ENCODE measurements at places on chromosomes 6 and 20.

GRCh38 chr6:108610957-108611586 is 50.4 kb downstream of the FOXO3 start:
- H3K36me3 ChIP-seq = no peaks in the 10 kb centered on the region
- H3K27me3 ChIP-seq = no peaks in the 10 kb centered on the region
- H3K4me3 ChIP-seq = no peak overlapping the region
- H3K4me1 ChIP-seq = peaks cover 15% of the 10 kb centered on the region
- no peak for DNase-seq

DNA sequence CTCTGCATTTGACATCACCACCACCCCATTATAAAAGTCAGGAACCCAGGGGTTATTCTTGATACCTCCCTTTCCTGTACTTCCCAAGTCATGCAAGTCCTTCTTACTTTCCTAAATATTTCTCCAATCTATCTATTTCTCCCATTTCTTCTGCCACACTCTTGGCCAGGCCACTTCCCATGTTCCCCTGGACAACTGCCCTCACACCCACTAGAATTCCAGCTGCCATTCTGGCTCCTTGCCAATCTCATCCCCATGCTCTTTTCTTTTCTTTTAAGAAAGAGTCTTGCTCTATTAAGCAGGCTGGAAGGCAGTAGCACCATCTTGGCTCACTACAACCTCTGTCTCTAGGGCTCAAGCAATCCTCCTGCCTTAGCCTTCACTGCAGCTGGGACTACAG is 15.2 kb downstream of the DEFB132 start:
- no peak overlapping the region for H3K4me3 ChIP-seq
- no peaks in the 10 kb centered on the region for H3K4me1 ChIP-seq
- no peak for DNase-seq
- H3K36me3 ChIP-seq = peaks cover 8% of the 10 kb centered on the region
- H3K27ac ChIP-seq = no peak overlapping the region

DNA sequence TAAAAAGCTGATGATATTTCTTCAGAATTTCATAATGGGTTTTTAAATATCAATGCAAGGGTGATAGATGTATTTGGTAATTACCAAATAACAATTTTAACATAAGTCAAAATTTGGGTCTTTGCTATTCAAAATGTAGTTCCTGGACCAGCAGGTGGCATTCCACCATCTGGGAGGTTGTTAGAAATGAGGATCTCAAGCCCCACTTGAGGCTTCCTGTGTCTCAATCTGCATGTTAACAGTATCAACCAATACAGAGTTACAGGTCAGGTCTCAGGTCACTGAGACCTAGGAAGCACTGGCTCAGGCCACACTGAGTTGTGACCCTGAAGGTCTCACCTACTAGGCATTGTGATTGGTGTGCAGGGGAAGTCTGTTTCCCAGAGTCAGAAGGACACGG is 57.2 kb upstream of the MTRF1L start:
- H3K27ac ChIP-seq = no peak overlapping the region
- no peak overlapping the region for H3K4me3 ChIP-seq
- H3K4me1 ChIP-seq = peaks cover 8% of the 10 kb centered on the region
- no peaks in the 10 kb centered on the region for H3K27me3 ChIP-seq
- no peak for DNase-seq

- no peak for DNase-seq
- H3K27ac ChIP-seq = no peak overlapping the region
- H3K27me3 ChIP-seq = no peaks in the 10 kb centered on the region
- no peaks in the 10 kb centered on the region for H3K36me3 ChIP-seq
- H3K4me1 ChIP-seq = peaks cover 42% of the 10 kb centered on the region
Measured at GRCh38 chr6:29968130-29968529, 25.8 kb downstream of the HLA-A start.

DNA sequence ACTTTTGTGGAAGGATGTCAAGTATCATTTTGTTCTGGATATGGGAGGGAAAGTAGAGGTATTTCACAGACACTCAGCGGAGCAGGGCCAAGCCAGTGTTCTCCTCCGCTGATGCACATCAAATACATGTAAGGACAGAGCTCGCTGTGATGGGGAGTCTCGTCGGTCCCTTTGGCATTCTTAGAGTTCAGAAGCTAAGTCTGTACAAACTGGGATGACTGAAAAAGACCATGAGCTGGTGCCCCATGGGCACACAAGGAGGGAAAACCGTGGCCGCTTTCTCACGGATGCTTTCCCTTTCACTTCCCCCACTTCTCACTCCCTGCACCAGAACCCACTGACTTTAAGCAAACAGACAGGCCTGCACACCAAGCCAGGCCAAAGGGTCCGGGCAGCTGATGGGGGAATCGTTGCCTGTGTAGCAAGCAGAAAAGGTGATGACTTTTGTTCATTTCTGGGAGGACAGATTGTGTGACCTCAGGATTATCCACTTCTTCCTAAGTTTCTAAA is 27.7 kb upstream of the MPC1 start:
- H3K27ac ChIP-seq = no peak overlapping the region
- DNase-seq = no peak
- H3K4me1 ChIP-seq = no peaks in the 10 kb centered on the region
- H3K27me3 ChIP-seq = no peaks in the 10 kb centered on the region
- H3K4me3 ChIP-seq = no peak overlapping the region
- no peaks in the 10 kb centered on the region for H3K36me3 ChIP-seq

DNA sequence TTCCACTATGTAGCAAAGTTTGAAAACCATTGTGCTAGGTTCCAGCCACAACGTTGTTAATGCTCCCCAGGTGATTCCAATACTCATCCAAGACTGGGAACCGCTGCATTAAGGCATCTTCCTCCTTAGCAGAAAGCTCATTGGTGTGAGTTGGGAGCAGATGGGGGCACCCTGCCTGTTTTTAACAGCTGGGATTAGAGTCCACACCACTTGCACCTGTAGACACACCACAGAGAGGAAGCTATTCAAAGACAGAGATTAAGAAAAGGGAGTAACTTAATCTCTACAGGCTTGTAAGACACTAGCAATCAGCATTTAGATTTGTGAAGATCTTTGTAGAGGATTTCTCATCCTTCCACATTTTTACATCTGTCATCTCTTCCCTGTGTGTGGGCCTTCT is 333.9 kb upstream of the SOX4 start:
- H3K36me3 ChIP-seq = no peaks in the 10 kb centered on the region
- DNase-seq = no peak
- H3K4me1 ChIP-seq = no peaks in the 10 kb centered on the region
- H3K27ac ChIP-seq = no peak overlapping the region
- no peaks in the 10 kb centered on the region for H3K27me3 ChIP-seq
- no peak overlapping the region for H3K4me3 ChIP-seq

GRCh38 chr20:7716286-7716972 is 223.8 kb downstream of the HAO1 start:
- H3K27ac ChIP-seq = no peak overlapping the region
- no peak overlapping the region for H3K4me3 ChIP-seq
- no peaks in the 10 kb centered on the region for H3K4me1 ChIP-seq
- H3K36me3 ChIP-seq = no peaks in the 10 kb centered on the region
- H3K27me3 ChIP-seq = no peaks in the 10 kb centered on the region

DNA sequence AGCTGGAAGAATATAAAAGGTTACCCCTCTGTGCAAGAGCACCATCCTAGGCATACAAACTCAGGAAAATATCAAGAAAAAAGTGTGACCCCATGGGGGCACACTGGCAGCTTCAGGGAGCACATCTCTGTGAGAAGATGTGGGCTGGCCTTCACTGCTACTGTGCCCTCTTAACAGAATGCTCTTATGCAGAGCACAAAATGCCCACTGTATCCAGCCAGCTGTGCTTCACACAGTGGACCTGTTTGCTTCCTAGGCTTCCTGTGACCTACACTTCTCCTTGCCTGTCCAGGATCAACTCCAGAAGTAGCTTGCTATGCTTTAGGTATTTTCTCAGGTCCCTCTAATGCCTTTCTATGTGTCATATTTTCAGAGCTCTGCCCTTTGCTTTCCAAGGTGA is 380.2 kb upstream of the MMS22L start:
- peaks cover 13% of the 10 kb centered on the region for H3K4me1 ChIP-seq
- H3K36me3 ChIP-seq = no peaks in the 10 kb centered on the region
- no peaks in the 10 kb centered on the region for H3K27me3 ChIP-seq
- no peak for DNase-seq
- H3K27ac ChIP-seq = no peak overlapping the region
- H3K4me3 ChIP-seq = no peak overlapping the region

DNA sequence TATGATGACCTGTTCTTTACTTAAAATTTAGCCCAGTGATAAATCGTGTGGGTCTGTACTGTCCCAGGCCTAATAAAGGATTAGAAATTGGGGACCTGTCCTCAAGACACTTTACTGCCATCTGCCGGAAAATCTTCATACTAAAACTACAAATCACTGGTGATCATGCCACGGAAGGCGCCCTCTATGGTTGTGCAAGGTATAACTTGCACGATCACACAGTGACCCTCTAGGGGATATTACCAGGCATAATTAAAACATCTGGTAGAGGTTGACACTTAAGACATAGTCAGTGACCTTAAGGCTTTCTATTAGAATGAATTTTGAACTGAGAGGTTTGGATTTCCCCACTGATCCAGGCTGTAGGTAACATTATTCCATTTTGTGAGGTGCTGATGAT is 172.6 kb downstream of the BMP2 start:
- H3K36me3 ChIP-seq = no peaks in the 10 kb centered on the region
- no peak overlapping the region for H3K27ac ChIP-seq
- H3K4me1 ChIP-seq = no peaks in the 10 kb centered on the region
- no peaks in the 10 kb centered on the region for H3K27me3 ChIP-seq

GRCh38 chr6:26020329-26021000 is 57.9 kb downstream of the TRIM38 start:
- H3K27me3 ChIP-seq = no peaks in the 10 kb centered on the region
- H3K4me3 ChIP-seq = peak overlapping the region; percentile 68
- H3K27ac ChIP-seq = peak overlapping the region; percentile 95
- H3K36me3 ChIP-seq = no peaks in the 10 kb centered on the region
- peaks cover 10% of the 10 kb centered on the region for H3K4me1 ChIP-seq

GRCh38 chr6:35209081-35209480 is 4.7 kb upstream of the SCUBE3 start:
- H3K4me1 ChIP-seq = no peaks in the 10 kb centered on the region
- H3K27ac ChIP-seq = no peak overlapping the region
- H3K4me3 ChIP-seq = no peak overlapping the region
- no peaks in the 10 kb centered on the region for H3K36me3 ChIP-seq
- no peak for DNase-seq

DNA sequence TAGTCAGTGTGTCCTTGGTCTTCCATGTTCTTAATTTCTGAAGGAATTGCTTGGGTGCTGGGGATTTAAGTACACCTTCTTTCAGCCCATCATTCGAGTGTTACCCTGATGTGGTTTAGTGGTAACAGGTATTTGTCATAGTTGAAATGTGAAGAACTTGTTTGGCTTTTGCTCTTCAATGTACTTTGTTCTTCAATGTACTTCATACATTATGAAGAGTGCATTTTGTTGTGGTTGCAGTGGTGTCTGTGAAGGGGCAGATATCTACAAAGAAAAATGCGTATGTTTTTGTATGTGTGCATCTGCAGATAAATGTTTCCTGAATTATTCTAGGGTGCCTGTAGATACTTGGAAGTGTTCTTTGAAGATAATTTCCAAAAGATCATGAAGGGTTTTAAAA is 111.2 kb upstream of the SUPT3H start:
- no peak overlapping the region for H3K4me3 ChIP-seq
- DNase-seq = no peak
- no peaks in the 10 kb centered on the region for H3K27me3 ChIP-seq
- no peaks in the 10 kb centered on the region for H3K4me1 ChIP-seq

GRCh38 chr6:97215157-97215769 is 67.8 kb downstream of the MMS22L start:
- H3K27ac ChIP-seq = peak overlapping the region; percentile 57
- DNase-seq = peak; percentile 88
- H3K4me3 ChIP-seq = peak overlapping the region; percentile 3
- H3K36me3 ChIP-seq = no peaks in the 10 kb centered on the region

GRCh38 chr20:33685328-33686099 is 671 bp downstream of the E2F1 start:
- peak overlapping the region; percentile 58 for H3K4me3 ChIP-seq
- peak; percentile 62 for DNase-seq
- H3K27me3 ChIP-seq = no peaks in the 10 kb centered on the region

DNA sequence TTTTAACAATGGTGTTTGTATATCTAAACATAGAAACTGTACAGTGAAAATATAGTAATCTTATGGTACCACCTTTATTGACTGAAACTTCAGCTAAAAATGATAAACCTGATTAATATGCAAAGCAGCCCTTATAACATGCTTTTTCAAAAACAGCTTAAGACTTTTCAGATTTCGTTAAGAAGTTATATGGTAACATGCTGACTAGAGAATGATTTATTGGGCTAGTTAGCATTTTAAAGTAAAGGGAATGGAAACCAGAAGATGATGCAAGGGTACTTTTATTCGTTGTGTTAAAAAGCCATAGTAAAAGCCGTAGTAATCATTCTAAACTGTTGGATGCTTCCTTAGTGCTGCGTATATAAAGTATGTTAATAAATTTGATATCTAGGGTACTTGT is 50.5 kb downstream of the CBFA2T2 start:
- no peak for DNase-seq
- H3K4me1 ChIP-seq = peaks cover 12% of the 10 kb centered on the region
- H3K36me3 ChIP-seq = no peaks in the 10 kb centered on the region
- H3K27ac ChIP-seq = no peak overlapping the region

GRCh38 chr20:53855733-53856132 is 214.7 kb downstream of the BCAS1 start:
- no peak overlapping the region for H3K4me3 ChIP-seq
- H3K4me1 ChIP-seq = peaks cover 32% of the 10 kb centered on the region
- H3K27me3 ChIP-seq = no peaks in the 10 kb centered on the region
- no peak for DNase-seq
- H3K36me3 ChIP-seq = no peaks in the 10 kb centered on the region

All from A673 (cell line).